Stimulated activated CD4-positive, alpha-beta T cell treated with anti-CD3 and anti-CD28 coated beads, Interleukin-1b, Interleukin-23, amount 100 ng/mL, for 4 hours (primary cell): ENCODE measurements at places on chromosomes 16 and 17.

GRCh38 chr17:68133346-68134045 is 98.0 kb downstream of the KPNA2 start:
- no peak for DNase-seq

DNA sequence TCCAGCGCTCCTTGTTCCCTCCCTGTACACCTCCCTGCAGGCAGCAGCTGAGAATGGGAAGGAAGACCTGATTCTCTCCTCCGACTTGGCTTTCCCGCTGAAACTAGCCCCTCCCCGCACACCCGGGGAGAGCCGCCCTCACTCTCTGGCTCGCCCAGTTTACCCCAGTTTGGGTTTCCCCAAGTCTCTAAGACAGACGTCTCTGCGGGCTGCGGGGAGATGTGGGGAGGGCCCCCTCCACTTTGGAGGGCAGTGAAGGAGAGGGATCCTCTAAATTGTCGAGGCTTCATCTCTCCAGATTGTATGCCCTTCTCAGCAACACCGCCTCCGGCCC is 797 bp downstream of the GRB7 start:
- DNase-seq, result peak; percentile 31

- no peak for DNase-seq
These were observed 13.2 kb downstream of the FCSK start for GRCh38 chr16:70467608-70468007.

DNA sequence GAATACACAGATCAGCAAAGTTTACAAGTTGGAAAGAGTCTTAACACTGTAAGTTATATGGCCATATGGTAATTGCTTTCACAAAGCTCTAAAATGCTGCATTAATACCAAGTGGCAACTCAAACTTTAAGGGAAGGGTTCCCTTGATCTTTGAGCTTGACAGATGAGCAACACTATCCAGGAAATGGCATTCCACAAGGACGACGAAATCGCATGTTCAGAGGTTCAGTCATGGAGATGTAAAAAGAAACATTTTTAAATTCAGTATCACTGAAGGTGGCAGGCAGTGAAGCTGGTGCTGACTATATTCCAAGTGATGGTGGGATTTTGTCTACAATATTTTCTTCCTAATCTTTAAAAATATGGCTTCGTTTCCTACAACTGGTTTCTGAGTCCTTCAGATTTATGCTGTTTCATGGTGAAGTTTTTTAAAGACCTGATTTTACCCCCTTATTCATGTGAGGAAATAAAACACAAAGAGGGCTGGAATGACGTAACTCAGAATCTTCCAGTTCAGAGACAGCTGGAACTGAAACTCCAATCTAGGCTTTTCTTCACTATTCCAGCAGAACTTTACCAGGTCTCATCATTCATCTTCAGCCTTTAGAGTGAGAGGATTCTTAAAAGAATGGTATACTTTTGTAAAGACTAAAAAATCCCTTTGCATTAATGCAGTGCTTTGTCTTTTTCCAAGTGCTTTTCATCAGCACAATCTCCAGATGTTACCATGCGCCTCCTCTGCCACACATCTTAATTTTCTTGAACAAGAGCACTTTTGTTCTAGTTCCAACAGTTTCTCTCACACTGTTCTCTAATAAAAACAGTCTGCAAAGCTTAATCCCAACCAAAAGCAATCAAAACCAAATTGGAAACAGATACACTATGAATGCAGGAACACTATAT is 20.2 kb downstream of the CHCT1 start:
- DNase-seq, result no peak

- DNase-seq, result no peak
These were observed 2.6 kb upstream of the HOXB8 start for GRCh38 chr17:48617471-48618255.

DNA sequence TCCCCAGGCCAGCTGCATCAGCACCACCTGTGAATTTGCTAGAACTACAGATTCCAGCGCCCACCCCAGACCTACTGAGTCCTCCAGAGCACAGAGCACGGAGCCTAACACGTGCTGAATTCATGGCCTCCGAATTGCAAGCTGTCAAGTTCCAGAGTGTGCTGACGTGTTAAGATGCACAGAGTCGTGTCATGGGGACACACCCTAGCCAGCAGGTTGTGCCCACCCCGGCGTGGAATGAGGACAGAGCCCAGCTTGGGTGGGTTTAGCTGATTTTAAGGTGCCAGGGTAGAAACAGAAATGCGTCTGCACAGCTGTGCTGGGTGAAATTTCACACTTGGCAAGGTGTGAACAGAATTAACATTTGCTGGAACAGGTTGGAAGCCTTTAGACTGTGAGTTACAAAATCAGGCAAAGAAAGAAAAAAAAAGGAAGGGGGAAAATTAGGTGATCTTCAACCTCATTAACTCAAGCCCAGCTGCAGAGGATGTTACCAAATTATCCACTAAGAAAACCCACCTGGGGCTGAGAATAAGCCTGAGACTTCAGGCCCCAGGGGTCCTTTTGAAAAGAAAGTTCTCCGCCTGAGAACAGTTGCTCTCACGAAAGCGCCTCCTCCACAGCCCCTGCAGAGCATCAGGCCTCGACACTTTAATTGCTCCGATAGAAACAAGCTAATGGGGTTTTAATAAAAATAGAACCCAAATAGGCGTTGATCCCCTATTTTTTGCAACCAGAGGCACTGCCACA is 27.1 kb downstream of the GINS3 start:
- DNase-seq, result no peak

- no peak for DNase-seq
These were observed 253.3 kb upstream of the SALL1 start for GRCh38 chr16:51404386-51404785.

- no peak for DNase-seq
These were observed 32.8 kb downstream of the BEAN1 start for GRCh38 chr16:66459878-66460277.

DNA sequence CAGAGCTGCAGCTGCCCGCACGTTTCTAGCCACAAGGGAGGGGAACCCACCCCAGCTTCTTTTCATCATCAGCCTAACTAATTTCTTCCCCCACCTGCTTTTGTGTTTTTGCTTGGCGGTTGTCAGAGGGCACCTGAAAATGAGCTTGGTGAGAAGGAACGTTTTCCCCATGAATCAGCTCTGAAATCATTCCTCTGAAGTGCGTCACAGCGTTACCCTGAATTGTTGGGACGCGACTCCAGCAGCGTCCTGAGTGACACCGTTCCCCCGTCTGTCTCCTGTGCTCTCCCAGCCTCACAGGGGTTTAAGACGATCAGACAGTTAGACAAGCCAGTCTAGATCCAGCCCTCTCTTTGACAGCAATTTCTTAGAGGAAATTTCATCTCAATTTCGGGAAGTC is 722.9 kb upstream of the EEF2KMT start:
- no peak for DNase-seq
